ENCODE measurements at places on chromosomes 16 and 17.

GRCh38 chr17:68973098-68973846 is 18.1 kb upstream of the ABCA8 start:
- no peak for DNase-seq

GRCh38 chr16:3161235-3162018 is 26.6 kb upstream of the OR1F1 start:
- DNase-seq = no peak

DNA sequence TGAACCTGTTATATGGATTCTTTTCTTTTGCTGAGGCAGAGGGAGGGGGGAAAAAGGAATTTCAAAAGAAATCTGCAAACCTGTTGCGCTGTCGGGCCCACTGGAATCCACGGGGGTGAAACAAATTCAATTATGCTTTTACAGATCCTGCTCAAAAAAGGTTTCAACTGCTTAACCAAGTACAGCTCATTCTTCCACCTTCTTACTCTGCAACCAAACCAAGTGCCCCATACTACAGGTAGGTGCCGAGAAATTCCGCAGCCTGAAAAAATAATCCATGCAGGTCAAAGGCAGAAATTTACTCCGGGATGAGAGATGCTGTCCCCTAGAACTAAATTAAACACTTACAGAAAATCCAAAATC is 416 bp downstream of the RNF43 start:
- no peak for DNase-seq

DNA sequence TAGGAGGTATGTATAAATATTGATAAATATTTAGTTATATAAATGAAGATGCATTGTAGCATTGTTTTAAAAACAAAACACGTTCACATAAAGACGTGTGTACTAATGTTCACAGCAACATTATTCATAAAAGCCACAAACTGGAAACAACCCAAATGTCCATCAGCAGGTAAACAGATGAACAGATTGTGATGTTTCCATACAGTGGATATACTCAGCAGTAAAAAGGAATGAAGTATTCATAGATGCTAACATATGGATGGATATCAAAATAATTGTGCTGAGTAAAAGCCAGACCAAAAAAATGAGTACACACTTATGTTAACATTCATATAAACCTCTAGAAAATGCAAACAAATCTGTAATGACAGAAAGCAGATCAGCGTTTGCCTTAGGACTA is 6.0 kb downstream of the CENPN start:
- DNase-seq = no peak

GRCh38 chr17:9206741-9207332 is 185.5 kb downstream of the NTN1 start:
- no peak for DNase-seq

DNA sequence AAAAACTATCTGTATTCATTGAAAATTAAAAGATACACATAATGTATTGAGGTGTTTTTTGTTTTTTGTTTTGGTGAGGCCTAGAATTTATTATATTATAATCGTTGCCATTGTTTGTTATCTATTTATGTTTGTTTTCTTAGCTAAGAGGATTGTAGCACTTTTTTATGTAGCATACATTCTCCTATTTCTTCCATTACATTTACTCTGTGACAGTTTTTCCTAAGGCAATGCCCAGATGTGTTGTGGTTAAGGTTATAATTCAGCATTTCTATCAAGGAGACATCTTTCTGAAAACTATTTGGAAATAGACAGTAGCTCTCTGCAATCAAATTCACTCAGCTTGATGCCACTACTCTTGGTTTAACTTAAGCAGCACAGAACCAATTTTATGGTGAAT is 161.6 kb downstream of the PPM1E start:
- DNase-seq = no peak

DNA sequence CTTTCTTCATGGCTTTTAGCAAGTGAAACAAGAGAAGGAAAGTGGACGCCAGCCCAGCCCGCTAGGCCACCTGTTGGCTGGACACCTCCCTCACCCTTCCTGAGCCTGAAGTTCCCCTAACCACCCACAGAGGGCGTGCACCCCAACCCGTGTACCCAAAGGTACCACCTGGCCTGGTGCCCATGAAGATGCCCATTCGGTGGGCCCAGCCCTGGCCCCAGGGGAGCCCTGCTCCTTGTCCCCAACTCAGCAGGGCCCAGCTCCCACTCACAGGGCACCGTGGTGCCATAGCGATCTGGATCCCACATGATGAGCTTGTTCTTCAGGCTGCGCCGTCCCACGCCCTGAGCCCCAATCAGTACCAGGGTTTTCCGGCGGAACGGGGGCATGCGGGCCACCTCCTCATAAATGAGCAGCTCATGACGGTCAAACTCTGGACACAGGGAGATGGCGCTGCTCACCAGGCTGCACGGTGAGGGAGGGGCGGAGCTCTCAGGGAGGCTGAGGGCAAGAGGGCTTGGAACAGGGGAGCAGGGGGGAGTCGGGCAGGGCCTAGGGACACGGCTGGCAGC is 26.8 kb downstream of the MPP2 start:
- peak; percentile 18 for DNase-seq

DNA sequence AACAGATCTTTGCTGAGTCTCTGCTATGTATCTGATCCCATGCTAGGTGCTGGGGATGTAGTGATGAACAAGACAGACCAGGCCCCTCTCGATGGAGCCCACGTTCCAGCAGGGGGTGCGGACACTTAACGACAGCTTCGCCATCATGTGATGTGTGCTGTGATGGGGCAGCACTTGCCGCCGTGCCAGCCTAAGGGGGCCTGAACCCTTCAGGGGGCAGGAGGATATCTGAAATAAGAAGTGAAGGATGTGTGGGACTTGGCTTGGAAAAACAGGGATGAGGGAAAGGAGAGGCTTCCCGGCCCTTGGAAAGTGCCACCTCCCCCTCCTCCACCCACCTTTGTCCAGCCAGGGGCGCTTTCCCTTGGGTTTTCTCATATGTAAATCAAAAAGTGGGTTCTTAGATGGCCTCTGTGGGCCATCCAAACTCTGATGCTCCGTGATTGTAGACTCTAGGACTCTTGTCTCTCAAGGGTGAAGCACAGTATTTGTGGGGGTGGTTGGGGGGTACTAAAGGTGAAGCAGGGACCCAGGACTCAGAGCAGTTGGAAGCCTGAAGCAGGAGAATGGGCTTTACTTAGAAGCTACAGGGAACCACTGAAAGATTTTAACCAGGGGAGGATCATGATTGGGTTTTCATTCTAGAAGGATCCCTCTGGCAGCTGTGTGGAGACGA is 4.0 kb upstream of the DLX3 start:
- no peak for DNase-seq

GRCh38 chr16:84788920-84789391 is 30.8 kb upstream of the CRISPLD2 start:
- no peak for DNase-seq

- no peak for DNase-seq
Measured at GRCh38 chr17:7613769-7614424, 800 bp downstream of the FXR2 start.

GRCh38 chr17:63644846-63645245 is 22.6 kb downstream of the MAP3K3 start:
- DNase-seq = no peak

DNA sequence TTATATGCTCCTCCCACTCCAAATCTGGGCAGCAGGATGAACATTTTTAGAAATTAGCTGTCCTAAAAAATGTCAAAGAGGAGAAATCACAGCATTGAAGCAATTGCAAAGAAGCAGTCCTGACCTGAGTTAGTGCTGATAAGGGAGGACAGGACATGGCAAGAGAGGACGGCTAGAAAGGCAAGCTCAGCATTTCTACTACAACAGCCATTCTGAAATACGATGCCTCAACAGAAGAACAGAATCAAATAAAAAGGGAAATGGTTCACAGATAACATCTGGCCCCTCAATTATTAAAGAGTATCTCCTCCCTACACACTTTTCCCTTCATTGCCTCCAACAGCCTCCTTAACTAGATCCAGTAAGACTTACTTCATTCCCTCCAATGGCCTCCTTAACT is 18.3 kb downstream of the VPS53 start:
- no peak for DNase-seq

DNA sequence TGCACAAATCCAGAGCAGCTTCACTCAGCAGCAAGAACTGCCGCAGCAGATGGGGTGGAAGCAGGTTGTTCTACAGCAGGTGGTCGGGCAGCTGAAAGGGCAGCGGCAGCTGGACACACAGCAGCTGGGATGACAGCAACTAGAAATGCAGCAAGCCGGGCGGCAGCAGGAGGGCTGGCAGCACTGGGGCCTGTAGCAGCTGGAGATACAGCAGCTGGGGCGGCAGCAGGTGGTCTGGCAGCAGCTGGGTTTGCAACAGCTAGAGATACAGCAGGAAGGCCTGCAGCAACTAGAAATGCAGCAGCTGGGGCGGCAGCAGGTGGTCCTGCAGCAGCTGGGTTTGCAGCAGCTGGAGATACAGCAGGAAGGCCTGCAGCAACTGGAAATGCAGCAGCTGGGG is 460 bp downstream of the KRTAP4-3 start:
- DNase-seq = no peak

DNA sequence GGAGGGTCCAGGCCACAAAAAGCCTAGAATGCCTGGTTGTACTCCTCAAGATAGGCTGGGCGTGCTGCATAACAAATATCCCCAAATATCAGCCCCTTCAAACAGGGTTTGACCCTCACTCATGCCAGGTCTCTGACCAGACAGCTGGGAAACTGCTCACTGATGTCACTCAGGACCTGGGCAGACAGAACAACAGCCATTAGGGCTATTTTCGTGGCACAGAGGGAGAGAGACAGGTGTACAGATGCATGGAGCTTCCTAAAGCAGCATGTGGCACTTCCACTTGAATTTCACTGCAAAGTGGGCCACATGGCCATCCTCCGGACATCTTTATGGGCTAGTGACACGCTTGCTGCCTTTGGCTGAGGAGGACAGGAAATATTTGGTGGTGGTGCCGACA is 73.1 kb downstream of the SREBF1 start:
- DNase-seq = no peak

DNA sequence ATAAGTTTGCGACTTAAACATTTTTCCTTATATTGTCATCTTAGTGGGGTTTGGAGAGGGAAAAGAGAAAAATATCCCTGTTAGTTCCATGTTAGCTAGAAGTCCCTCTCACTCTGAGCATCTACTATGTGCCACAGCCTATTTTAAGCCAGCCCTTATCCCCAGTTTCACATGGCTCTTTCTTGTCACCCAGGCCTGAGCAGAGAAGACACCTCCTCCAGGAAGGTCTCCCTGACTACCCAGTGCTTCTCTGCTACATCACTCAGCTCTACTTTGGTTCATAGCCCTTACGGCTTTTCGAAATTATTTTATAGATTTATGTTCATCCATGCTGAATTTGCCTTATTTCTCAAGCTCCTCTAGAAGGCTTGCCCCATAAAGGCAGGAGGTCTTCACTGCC is 7.2 kb upstream of the MAP2K3 start:
- no peak for DNase-seq

GRCh38 chr17:47287068-47287467 is 33.4 kb downstream of the ITGB3 start:
- no peak for DNase-seq

DNA sequence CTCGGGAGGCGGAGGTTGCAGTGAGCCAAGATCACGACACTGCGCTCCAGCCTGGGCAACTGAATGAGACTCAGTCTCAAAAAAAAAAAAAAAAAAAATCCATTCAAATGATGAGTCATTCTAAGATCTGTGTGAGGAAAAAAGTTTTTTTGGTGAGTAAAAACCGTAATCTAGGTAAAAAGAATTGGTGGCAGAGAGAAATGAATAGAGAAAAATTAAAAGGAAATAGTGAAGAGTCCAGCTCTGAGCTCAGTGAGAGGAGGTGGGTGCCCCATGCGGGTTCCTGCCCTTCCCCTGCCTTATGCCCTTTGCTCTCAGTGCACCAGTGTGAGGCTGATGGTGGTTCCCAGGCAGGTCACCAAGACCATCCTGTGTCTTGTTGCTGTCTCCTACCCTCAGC is 20.9 kb downstream of the GAN start:
- DNase-seq = peak; percentile 57

DNA sequence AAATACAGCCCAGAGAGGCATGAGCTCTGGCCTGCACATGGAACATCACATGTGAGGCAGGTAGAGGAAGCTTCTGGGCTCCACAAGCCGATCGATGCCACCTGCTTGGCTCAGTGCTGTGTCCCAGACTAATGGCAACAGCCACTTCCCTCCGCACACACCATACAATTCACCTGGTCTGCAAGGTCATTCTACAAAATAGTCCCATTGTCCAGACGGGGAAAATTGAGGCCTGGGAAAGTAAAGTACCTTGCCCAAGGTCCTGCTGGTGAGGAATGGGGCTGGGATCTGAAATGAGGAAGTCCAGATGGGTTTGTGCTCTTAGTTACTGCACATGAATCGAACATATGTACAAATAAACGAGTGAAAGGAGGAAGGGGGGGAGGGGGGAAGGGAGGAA is 88.0 kb downstream of the LITAF start:
- no peak for DNase-seq

DNA sequence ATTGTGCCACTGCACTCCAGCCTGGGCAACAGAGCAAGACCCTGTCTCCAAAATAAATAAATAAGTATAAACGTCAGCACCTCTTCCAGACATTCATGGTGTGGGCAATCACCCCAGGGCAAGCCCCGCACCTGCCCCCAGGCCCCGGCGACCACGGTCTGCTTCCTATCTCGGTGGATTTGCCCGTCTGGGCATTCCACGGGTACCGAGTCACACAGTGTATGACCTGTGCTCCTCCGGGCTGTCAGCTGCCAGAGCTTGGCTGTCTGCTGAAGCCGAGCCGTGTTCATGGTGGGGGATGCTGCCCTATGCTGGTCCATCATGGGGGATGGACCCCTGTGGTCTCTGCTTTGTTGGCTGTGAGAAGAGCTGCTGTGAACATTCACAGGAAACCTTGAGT is 15.4 kb downstream of the CYBC1 start:
- DNase-seq = no peak

DNA sequence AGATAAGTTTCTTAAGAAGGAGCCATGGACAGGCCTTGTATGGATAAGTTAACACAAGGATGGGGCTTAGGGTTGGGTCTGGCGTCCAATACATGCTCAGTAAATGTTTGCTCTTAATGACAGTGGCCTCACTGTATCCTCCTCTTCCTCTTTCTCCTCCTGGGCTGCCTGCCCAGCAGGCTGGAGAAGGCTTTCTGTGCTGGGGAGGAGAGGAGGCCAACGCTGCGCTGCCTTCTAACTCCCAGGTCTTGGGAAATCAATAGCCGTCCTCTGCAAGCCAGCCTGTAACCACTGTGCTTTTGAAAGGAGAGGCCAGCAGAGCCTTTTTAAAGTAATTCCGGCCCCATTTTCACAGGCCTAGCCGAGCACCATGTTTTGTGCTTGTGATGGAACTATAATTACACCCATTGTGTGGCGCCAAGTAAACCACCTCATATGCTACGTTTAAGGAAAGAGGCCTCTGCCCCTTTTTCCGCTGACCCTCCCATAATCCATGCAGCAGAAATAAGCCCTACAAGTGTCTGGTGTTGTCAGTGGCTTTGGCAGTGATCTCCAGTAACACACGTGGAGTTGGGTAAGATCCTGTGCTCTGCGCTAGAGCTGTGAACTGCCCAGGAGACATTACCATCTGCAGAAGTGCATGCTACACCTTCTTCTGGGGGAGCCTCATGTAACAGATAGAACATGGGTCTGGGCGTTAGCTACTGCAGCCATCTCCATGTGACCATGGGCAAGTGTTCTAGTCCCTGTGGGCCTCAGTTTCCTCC is 368.2 kb downstream of the SNX29 start:
- DNase-seq = no peak

GRCh38 chr17:18267927-18268711 is 7.7 kb downstream of the MIEF2 start:
- DNase-seq = no peak

GRCh38 chr17:1490643-1491442 is 1.6 kb downstream of the MYO1C start:
- DNase-seq = peak; percentile 70

GRCh38 chr16:1035066-1035415 is 37.5 kb upstream of the SSTR5 start:
- no peak for DNase-seq

GRCh38 chr16:55367866-55368603 is 44.0 kb downstream of the IRX6 start:
- no peak for DNase-seq

Measured in T-helper 2 cell treated with Interferon-gamma antibody and Interleukin-4, amounts not matched to agents 5 μg/mL and 100 μg/mL, for 36 hours (primary cell).